ENCODE measurements at places on chromosomes 6 and 20.

DNA sequence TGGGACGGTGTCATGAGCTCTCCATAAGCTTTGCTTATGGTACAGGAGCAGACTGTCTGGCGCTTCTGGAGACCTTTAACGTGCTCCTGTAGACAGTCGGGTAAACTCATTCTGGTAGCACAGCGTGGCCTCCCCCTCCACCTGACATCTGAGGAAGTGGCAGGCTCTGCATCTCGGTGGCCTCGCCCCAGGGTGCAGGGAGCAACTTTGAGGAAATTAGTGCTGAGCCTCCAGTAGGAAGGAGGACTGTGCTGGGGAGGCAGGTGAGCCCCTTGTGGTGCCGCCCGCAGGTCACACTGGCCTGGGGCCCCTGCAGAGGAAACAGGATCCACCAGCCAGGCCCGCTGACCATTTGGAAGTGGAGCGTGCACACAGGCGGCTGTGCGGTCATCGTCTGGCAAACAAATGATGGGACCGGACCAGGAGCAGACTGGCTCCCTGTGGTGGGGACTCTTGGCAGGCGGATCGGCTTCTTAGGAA is 57.9 kb downstream of the SYNJ2 start:
- DNase-seq, result no peak

DNA sequence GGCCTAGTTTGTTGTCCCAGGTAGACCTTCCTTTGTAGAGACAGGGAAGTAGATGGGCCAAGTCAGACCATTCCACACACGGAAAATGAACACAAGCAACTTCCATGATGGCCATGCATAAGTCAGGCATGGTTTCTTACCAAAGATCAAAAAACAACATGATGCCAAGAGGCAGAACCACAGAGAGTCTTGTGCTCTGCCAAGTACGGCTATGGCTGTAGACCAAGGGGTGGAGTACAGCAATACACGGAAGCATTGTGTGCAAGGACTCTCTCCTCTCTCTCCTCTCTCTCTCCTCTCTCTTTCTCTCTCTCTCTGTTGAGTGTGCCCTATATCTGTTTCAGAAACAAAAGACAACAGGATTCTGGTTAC is 4.8 kb upstream of the DUSP22 start:
- DNase-seq, result no peak

DNA sequence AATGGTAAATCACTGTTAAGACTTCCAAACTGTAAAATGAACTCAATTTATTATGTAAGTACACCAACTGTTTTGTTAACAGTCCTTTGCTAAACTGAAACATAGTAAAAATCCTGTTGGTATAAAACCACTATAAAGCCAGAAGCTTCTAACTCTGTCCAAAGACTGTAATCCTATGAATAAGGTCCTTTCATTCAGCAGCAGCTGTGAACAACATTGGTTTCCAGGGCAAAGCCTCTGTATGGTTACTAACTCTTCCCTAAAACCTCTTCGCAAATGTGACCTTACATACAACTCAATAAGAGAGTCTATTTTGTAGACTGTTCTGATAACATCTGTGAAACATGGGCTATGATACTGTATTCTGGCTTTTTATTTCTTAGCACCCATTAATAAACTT is 40.1 kb downstream of the NUP153 start:
- no peak for DNase-seq

GRCh38 chr6:151757506-151757955 is 50.0 kb upstream of the ESR1 start:
- no peak for DNase-seq

GRCh38 chr6:35775031-35775430 is 1.4 kb upstream of the CLPSL2 start:
- DNase-seq, result no peak

DNA sequence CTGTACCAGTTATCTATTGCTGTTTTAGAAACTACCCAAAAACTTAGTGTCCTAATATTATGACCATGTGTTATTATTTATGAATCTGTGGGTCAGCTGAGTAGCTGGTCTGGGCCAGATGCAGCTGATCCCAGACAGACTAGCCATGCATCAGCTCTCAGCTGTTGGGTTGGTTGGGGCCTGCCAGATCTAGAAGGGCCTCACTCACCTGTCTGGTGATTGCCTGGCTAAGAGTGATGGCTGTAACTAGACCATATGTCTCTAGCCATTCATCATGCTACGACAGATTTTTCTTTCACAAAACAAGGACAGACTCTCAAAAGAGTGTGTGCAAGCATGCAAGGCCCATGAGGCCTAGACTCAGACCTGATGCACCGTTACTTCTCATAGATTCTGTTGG is 403.2 kb downstream of the SAMD5 start:
- no peak for DNase-seq

DNA sequence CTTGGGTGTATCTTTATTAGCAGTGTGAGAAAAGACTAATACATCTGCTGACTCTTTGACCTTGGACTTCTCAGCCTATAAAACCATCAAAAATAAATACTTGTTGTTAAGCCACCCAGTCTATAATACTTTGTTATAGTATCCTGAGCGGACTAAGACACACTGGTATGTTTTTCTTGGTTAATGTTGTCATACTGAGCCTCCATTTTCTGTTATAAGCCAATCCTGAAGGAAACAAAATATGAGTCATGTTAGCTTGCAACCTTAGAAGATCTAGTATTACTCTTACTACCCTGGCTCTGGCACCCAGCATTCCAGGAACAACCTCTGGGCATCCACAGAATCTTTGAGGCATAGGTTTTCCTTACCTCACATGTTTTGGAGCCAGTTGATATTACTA is 307.2 kb downstream of the FRK start:
- DNase-seq, result no peak

DNA sequence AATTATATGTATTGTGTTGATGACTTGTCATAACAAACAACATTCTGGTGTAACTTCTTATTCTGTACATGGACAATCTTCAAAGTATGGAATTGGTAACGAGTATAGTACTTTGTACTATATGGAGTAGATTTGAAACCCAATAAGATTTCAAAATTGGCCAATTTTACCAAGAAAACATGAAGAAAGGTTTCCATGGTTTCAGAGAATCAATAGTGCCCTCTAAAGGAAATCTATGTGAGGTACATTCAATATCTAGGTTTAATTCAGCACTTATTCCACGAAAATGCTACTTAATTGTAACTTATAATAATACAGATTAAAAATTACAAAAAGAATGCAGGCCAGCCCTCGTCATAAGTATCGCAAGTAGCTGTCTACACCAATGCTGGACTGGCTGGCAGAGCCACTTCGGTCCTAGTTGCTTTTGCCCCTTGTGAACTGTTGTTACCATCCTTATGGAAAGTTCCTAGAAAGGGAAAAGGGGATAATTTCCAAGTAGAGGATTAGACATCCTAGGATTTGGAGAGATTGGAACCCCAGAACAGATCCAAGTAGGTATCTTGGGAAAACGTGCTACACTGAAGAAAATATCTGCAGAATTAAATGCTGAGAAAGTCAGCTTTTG is 70.9 kb downstream of the LCA5 start:
- DNase-seq, result peak; percentile 24

Measured in SK-N-DZ (cell line).